ENCODE measurements at places on chromosomes 16 and 17.

- H3K27ac ChIP-seq: no peak overlapping the region
- H3K4me1 ChIP-seq: no peaks in the 10 kb centered on the region
Measured at GRCh38 chr16:20833086-20833485, 26.8 kb downstream of the REXO5 start.

GRCh38 chr17:81083125-81083765 lies 48.3 kb downstream of the BAIAP2 start:
- DNase-seq: no peak
- H3K4me3 ChIP-seq: no peak overlapping the region
- no peaks in the 10 kb centered on the region for H3K27me3 ChIP-seq
- H3K27ac ChIP-seq: no peak overlapping the region
- H3K36me3 ChIP-seq: peaks cover 11% of the 10 kb centered on the region

DNA sequence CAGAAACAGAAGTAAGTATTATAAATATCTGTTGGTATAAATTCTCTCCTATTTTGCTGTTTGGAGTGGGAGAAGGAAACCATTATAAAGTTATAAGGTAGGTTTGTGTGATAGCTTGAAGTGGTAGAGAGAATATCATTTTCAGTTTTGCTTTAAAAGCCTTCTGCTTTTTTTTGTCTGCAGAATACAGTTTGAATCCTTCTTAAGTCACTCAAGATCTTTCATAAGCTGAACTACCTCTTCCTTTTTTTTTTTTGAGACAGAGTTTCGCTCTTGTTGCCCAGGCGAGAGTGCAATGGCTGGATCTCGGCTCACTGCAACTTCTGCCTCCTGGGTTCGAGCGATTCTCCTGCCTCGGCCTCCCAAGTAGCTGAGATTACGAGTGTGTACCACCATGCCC lies 9.0 kb downstream of the ATAD5 start:
- no peaks in the 10 kb centered on the region for H3K27me3 ChIP-seq
- no peak overlapping the region for H3K4me3 ChIP-seq
- peaks cover 4% of the 10 kb centered on the region for H3K36me3 ChIP-seq
- H3K4me1 ChIP-seq: no peaks in the 10 kb centered on the region
- DNase-seq: no peak

DNA sequence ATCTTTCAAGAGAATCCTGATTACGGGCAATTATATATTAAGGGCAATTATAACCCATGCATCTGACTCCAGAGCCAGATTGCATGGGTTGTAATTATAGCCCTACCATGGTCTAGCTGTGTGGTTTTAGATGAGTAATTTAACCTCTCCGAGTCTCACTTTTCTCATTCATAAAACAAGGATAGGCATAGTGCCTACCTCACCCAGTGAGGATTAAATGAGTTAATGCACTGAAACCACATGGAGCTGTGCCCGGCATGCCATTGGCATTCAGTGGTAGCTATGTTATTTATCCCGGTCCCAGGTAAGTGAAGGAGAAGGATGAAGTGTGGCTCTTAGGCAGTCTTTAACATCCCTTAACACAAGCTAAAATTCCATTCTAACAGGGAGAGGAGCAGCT lies 6.3 kb downstream of the SNX20 start:
- no peaks in the 10 kb centered on the region for H3K27me3 ChIP-seq
- H3K4me3 ChIP-seq: no peak overlapping the region
- H3K36me3 ChIP-seq: no peaks in the 10 kb centered on the region
- DNase-seq: no peak

GRCh38 chr17:57833179-57833939 lies 16.5 kb downstream of the MRPS23 start:
- no peak overlapping the region for H3K27ac ChIP-seq
- 0 out of 2 replicates have a peak, but pooled peaks cover 2% of the 10 kb centered on the region for H3K4me1 ChIP-seq
- H3K36me3 ChIP-seq: no peaks in the 10 kb centered on the region
- peak; percentile 55 for DNase-seq
- H3K4me3 ChIP-seq: no peak overlapping the region
- no peaks in the 10 kb centered on the region for H3K27me3 ChIP-seq

DNA sequence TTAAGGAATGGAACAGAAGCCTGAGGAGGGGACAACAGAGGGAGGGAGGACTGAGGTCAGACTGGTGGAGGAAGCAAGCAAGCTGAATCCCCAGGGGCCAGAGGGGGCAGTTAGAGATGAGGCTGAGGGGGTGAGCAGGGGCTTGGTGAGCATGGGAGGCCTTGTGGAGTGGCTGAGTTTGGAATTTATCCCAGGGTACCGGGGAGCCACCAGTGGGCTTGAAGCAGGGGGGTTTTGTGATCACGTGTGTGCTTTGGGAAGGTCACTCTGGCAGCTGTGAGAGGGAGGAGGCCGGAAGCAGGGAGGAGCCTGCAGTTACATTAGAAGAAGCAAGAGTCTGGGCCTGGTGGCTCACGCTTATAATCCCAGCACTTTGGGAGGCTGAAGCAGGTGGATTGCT lies 9.8 kb upstream of the CTCF start:
- no peak overlapping the region for H3K4me3 ChIP-seq
- no peaks in the 10 kb centered on the region for H3K36me3 ChIP-seq
- H3K27me3 ChIP-seq: no peaks in the 10 kb centered on the region

- no peak overlapping the region for H3K4me3 ChIP-seq
- peaks cover 94% of the 10 kb centered on the region for H3K27me3 ChIP-seq
- H3K4me1 ChIP-seq: peaks cover 6% of the 10 kb centered on the region
- no peaks in the 10 kb centered on the region for H3K36me3 ChIP-seq
- H3K27ac ChIP-seq: no peak overlapping the region
Measured at GRCh38 chr17:48554412-48555257, 9.7 kb upstream of the HOXB2 start.

DNA sequence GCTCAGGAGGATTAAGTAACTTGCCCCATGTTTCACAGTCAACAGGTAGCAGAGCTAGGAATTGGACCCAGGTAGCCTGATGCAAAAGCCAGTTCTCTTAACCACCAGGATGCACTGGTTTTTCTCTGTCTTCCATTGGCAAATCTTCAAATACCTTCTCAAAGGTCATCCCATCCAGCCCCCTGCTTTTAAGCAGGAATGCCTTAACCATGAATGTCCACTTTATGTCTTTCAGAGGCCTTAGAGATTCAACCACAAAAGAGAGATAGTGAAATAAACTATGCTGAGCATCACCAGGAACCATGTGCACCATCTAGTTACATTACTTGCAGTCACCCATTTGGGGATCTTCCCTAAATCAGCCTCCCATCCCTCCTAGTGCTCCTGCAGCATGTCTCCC lies 94.3 kb downstream of the C17orf67 start:
- no peaks in the 10 kb centered on the region for H3K36me3 ChIP-seq
- no peak overlapping the region for H3K4me3 ChIP-seq
- DNase-seq: no peak
- H3K27me3 ChIP-seq: no peaks in the 10 kb centered on the region

DNA sequence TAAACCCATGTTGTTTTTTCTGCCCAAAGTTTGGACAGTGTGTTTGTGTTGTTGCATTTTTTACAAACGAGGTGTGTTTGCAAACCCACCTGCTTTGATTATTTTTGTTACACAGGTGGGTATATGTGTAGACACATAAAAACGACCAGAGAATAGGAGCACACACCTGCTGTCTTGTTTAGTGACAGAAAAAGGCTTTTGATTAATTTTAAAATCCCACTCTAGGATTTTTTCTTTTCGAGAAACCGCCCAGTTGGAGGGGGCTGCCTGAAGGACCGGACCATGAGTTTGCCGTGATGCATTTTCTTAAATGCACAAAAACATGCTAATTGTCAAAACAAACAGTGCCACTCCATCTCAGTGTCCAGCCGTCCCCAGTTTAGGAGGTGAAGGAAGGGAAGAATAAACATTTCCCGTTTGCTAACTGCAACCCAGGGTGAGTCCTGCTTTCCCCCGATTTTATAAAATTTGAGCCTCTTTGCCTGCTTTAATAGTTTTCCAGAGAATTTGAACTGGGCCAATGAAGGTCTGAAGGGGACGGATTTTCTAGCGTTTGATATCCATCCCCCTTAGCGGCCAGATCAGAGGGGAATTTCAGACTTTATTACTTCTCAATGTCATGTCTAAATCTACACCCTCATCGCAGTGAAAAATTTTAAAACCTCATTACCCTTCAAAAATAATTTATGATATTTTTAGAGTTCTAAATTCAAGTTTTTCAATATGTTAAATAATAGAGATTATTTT lies 3.2 kb downstream of the FOXC2 start:
- H3K36me3 ChIP-seq: no peaks in the 10 kb centered on the region
- no peak overlapping the region for H3K4me3 ChIP-seq
- peaks cover 87% of the 10 kb centered on the region for H3K27me3 ChIP-seq
- H3K27ac ChIP-seq: no peak overlapping the region

GRCh38 chr17:42424991-42425610 lies 2.0 kb upstream of the CAVIN1 start:
- no peaks in the 10 kb centered on the region for H3K36me3 ChIP-seq
- no peaks in the 10 kb centered on the region for H3K27me3 ChIP-seq
- H3K4me3 ChIP-seq: no peak overlapping the region
- 0 out of 2 replicates have a peak, but pooled peaks cover 3% of the 10 kb centered on the region for H3K4me1 ChIP-seq
- H3K27ac ChIP-seq: no peak overlapping the region

DNA sequence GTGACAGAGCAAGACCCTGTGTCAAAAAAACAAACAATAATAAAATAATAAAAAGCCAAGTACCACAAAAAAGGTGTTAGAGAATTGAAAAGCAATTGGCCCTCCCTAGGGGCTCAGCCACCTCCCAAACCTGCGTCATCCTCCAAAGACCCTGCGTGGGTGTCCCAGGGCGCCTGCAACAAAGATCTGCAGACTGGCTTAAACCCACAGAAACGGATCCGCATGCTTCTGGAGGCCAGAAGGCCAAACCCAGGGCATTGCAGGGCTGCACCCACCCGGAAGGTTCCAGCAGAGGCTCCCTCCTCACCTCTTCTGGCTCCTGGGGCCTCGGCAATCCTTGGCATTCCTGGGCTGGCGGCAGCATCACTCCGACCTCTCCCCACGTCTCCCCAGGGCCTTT lies 1.5 kb downstream of the ENPP7 start:
- H3K4me3 ChIP-seq: no peak overlapping the region
- DNase-seq: no peak
- no peaks in the 10 kb centered on the region for H3K36me3 ChIP-seq
- no peak overlapping the region for H3K27ac ChIP-seq

DNA sequence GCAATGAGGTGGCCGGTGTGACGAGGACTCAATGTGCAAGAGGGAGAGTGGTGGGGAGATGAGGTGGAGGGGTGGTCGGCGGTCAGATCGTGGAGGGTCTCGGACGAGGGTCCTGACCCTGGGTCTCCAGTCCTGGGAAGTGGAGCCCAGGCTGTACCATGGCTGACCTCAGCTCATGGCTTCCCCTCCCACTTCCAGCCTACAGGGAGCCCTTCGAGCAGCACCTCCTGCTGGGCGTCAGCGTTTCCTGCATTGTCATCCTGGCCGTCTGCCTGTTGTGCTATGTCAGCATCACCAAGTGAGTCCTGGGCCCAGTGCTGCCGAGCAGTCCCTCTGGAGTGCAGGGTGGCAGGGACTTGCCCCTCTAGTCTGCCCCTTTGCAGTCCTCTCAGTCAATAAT lies 41.8 kb downstream of the IL4R start:
- 0 out of 2 replicates have a peak, but pooled peaks cover 4% of the 10 kb centered on the region for H3K36me3 ChIP-seq
- no peak overlapping the region for H3K27ac ChIP-seq
- DNase-seq: peak; percentile 41
- H3K4me1 ChIP-seq: no peaks in the 10 kb centered on the region
- H3K27me3 ChIP-seq: no peaks in the 10 kb centered on the region

DNA sequence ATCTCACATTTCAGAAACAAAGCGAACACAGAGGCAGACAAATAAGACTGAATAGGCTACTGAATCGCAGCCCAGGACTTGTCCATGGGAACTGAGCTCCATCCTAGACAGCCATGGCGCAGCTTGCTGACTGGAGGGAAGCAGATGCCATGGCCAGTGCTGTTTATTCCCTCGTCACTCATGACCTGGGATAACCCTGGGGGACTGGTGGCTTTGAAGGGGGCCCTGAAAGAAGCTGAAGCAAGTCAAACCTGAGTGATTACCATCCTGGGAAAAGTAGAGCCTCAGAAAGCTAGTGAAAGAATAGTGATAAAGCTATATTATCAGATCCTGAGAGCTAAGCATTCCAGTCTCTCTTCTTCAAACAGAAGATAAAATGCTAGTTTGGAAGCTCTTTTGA lies 94.1 kb downstream of the RPGRIP1L start:
- no peaks in the 10 kb centered on the region for H3K4me1 ChIP-seq
- no peak overlapping the region for H3K27ac ChIP-seq
- H3K4me3 ChIP-seq: no peak overlapping the region
- no peaks in the 10 kb centered on the region for H3K36me3 ChIP-seq

GRCh38 chr16:74607310-74607961 lies 522 bp upstream of the GLG1 start:
- H3K27me3 ChIP-seq: no peaks in the 10 kb centered on the region
- peaks cover 3% of the 10 kb centered on the region for H3K4me1 ChIP-seq
- no peaks in the 10 kb centered on the region for H3K36me3 ChIP-seq
- DNase-seq: no peak
- no peak overlapping the region for H3K27ac ChIP-seq
